ENCODE measurements at places on chromosomes 6 and 20.

- peak; percentile 73 for DNase-seq
These were observed 26.2 kb downstream of the CTCFL start for GRCh38 chr20:57498425-57499400.

DNA sequence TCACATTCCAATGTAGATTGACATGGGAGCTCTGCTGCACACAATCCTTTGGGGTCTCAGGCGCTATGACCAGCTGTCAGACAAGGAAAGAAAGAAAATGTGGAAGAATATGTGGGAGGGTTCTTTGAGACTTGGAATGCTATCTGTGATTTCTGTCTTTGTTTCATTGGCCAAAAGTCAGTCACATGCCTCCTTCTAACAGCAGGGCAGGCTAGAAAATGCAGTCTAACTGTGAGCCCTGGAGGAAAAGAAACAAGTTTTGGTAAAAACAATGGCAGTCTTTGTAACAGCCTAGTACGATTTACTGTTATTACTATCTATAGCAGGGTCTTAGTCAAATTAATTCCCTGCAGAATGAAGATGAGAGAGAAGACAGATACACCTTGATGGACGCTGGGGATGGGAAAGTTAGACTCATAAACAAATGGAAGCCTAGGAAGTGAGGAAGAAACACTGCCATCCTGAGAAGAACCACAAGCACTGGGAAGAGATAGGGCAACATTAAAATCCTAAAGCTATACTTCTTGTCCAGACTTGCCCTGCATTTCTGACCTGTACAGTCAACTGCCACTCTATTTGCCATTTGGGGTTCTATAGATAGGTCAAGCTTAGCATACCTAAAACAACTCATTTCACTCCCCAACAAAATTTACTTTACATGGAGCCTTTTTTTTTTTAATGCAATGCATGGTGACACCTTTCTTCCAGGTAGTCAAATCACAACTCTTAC, 833.0 kb downstream of the KIF16B start:
- DNase-seq: no peak

DNA sequence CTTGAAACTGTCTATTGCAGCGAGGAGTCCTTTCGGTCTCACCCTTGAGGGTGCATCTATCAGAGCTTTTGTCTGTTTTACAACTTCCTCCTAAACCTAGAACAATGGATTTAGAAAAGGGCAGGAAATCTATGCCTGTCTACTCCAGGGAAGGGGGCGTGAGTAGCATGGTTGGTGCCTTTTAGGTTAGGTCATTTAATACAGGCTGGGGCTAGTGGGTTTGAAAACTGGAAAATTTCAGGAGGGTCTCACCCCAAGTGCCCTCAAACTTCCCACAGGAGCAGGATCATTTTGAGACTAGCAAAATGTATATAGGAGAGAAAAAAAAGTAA, 33.5 kb upstream of the BMP6 start:
- no peak for DNase-seq

GRCh38 chr6:37260040-37260439, 2.1 kb upstream of the TMEM217 start:
- DNase-seq: no peak

- no peak for DNase-seq
These were observed 12.9 kb upstream of the ZNF391 start for GRCh38 chr6:27375613-27376079.

- no peak for DNase-seq
These were observed 245.3 kb downstream of the OGFRL1 start for GRCh38 chr6:71533939-71534379.

GRCh38 chr20:34564833-34565232, 6.3 kb downstream of the MAP1LC3A start:
- DNase-seq: peak; percentile 53

Data from CD14-positive monocyte (primary cell).